ENCODE measurements at places on chromosomes 5 and 9.

DNA sequence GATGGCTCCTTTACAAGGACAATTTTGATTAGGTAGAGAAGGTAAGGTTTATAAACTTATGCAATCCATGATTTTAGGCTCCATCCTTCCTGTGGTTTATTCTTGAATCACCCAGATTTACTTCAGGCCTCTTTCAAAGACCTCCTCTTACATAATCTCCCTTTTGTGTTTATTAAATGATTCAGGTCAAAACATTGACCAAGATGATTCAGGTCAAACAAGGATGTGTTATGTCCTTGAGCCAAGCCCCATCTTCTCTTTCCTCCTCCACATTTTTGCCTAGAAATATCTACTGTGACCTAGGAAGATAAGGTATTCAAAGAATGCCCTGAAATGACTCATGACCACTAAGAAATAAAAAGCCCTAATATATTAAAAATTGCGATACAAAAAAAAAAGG is 31.8 kb upstream of the TLR4 start:
- DNase-seq, result no peak

- DNase-seq, result no peak
These were observed 4.8 kb downstream of the RECK start for GRCh38 chr9:36041506-36041905.

- DNase-seq, result no peak
These were observed 397.8 kb downstream of the MED10 start for GRCh38 chr5:5980538-5980895.

DNA sequence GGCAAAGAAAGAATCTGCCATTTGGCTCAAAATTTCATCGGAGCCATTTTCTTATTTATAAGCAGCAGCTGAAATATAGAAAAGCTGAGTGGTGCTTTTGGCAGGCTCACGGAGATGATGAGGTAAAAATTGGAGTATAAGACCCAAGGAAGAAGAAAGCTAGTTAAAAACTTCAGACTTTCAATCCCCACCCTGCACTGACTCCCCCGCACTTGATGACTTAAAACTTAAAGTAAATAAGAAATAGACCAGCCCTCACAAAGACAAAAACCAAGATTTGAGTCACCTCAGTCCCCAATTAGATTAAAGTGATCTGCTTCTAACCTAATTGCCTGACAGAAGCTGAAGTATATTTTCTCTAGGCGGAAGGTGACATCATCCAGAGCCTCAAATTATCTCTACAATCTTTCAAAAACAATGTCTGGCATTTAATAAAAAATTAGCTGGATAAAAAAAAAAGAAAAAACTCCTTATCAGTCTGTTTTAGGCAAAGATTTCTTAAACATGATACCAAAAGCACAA is 124.0 kb upstream of the PJA2 start:
- DNase-seq, result no peak

GRCh38 chr5:109877670-109878045 is 187.9 kb downstream of the MAN2A1 start:
- no peak for DNase-seq

GRCh38 chr5:86974955-86975354 is 292.7 kb upstream of the RASA1 start:
- DNase-seq, result no peak

Measured in femur (tissue), 1 donor.